ENCODE measurements at places on chromosomes 4 and X.

DNA sequence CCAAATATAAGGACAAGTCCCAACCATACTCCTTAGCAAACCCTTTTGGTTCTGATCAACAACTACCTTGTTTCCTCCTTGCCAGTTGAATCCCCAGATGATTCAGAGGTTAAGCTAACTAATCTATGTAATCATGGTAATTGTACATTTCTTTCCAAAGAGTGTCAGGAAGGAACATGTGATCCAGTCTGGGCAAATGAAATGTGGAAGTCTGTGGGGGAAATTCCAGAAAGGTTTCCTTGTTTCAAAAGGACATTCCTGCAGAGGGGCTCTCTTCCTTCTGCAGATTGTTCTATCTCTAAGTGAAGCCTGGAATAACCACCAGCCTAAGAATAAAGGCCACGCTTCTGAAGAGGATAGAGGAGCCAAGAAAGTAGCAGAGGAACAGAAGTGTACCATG is 7.0 kb downstream of the PRSS12 start:
- no peak for DNase-seq

DNA sequence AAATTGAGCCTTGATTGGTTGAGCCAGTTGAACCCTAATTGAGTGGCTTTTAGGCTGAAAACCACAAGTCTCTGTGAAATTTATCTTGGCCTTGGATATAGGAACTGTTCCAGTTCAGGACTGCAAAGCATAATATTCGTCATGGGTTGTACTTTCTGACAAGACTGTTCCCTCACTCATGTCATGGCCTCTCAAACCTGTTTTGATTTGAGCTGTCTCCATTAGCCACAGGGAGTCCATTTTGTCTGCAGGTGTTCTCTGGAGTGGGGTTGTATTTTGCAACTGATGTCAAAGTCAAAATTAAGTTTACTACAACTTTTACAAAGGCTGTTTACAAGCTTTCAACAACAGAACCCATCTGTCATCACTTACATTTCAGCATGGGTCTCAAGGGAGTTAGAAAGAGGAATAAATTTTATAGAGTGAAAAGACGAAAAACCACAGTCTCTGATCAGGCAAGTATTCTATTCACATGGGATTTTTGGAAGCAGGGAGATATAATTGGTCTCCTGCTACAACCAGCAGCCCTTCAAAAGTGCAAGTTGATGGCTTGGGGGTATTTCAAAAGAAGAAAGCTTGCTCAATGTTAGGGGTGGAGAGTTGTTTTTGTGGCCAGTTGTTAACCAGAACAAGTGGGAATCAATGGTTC is 1716.3 kb downstream of the C4orf33 start:
- DNase-seq: no peak

DNA sequence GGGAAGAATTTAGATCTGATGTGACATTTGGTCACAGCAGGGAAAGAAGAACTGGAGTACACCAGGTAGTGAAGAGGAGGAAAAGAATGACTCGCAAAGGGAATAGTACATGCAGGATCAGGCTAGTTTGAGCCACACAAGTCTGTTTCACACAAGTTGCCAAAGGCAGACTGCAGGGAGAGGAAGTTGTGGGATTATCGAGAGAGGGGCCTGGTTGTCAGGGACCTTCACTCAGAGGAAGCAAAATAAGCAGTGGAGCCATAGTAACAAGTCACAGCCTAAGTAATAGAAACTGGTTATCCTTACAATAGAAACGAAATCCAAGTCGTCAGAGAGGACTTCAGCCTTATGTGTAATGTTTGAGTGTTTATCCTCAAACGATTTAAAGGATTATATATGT is 316.7 kb upstream of the HTR2C start:
- no peak for DNase-seq

- no peak for DNase-seq
Observed at GRCh38 chrX:148806145-148806870, 305.9 kb downstream of the AFF2 start.

DNA sequence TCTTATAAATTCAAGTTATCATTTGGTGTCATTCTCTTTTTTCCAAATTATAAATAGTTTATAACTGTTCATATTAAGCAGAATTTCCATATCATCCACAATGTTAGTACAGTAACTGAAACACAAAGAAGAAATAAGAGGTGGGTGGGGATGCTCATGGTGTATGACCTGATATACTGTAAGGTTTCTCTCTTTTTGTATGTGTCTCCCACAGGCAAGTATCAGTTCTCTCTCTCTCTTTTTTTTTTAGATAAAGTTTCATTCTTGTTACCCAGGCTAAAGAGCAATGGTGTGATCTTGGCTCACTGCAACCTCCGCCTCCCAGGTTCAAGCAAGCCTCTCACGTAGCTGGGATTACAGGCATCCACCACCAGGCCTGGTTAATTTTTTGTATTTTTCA is 43.7 kb upstream of the UGT2A3 start:
- DNase-seq: no peak

- peak; percentile 39 for DNase-seq
Observed at GRCh38 chr4:8468746-8469535, 28.4 kb downstream of the TRMT44 start.

DNA sequence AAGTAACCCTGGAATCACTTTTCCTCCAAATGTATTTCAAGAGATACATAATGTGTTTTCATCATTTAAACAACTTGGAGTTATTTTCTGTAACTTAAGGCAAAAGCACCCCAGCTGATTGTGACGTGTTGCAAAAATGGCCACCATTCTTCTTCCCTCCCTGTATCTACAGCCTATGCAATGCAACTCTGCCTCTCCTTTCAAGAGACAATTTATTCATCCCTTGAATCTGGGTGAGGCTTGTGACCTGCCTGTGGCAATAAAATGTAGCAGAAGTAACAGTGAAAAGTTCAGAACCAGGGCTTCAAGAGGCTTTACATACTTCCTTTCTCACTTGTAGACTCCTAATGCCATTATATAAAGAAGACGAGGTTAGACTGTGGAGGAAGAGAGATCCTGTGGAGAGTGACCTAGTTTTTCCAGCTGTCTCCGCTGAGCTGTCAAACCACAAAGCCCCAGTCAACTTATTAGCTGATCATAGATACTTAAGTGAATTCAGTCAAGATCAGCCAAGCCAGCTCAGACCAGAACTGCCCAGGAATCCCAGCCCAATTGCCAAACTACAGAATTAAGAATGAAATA is 81.0 kb upstream of the KLF3 start:
- DNase-seq: no peak

DNA sequence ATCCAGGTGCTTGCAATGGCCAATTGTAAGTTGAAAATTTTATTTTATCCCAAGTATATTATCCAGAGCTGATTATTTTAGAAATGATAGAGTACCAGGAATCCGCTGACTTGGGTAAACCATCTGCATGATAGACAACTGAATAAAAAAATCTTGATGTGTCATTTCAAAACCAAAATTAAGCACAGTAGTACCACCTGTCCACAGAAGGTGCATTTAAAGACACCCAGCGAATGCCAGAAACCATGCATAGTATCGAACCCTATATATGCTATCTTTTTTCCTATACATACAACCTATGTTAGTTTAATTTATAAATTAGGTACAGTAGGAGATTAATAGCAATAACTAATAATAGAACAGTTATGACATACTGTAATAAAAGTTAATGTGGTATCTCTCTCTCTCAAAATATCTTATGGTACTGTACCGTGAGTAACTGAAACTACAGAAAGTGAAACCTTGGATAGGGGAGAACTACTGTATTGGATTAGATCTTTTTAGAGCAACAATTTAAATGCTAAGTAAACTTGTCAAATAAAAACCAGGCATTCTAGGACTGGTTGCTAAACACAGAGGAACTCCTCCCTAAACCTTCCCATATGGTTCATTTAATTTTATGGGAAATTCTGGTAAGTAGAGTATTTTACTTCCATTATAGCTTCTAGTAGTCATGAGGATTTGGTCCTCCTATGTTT is 6.2 kb downstream of the NEIL3 start:
- DNase-seq: no peak

GRCh38 chr4:172813359-172813923 is 355.2 kb upstream of the GALNT7 start:
- no peak for DNase-seq

- peak; percentile 65 for DNase-seq
Observed at GRCh38 chr4:140996766-140997165, 136.5 kb downstream of the RNF150 start.

GRCh38 chr4:119585771-119586170 is 42.8 kb downstream of the PDE5A start:
- DNase-seq: no peak

GRCh38 chr4:185713731-185714130 is 98.3 kb downstream of the SORBS2 start:
- DNase-seq: no peak

- no peak for DNase-seq
Observed at GRCh38 chr4:55949482-55949802, 697 bp downstream of the CEP135 start.

DNA sequence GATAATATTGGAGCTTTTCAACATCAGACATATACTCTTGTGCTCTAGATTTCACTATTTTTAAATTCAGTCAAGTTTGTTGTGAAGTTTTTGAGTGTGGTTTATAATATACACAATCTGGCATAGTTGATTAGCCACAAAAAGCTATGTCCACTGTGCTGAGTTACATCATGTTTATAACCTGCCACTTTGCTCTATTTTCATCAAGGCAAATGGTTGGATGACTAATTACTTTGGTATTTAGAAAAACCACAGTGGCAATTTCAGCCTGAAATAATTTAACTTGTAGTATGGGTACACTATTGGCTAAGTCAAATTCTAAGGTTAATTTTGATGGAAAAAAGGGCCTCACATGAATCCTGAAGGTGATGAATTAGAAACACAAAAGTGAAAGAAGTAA is 262.6 kb downstream of the C4orf33 start:
- DNase-seq: peak; percentile 54

DNA sequence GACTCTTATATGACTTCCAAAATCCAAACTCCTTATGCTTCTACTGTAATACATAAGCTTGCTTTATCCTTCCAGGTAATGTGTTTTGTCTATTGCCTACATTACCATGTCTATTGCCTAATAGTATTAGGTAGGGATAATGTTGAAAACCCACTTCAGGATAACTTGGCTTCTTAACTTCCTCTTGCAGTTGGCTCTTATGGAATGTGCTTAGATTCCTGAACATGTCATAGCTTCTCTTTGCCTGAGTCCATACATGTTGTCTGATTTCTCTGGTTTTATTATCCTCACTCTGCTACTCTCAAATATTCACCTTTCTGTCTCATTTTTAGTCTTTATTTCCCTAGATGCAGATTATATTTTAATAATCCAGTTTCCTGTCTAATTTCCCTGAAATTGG is 599.9 kb downstream of the IL15 start:
- no peak for DNase-seq

DNA sequence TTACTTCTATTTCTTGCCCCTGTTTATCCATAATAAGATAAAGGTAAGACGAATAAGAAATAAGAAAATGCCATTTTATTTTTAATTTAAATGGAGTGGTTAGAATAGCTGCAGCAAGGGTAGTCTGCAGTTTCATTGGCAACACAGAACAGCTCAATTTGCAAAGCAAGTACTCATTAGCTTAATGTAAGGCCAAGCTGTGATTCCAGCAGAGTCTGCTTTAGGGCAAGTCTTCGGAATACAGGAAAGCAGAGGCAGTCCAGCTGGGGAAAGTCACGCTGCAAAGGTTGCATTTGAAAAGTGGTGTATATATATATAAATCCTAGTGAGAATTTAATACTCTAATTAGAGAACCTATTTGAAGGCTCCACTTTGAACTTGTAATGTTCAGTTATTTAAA is 59.0 kb downstream of the ANXA10 start:
- DNase-seq: no peak

DNA sequence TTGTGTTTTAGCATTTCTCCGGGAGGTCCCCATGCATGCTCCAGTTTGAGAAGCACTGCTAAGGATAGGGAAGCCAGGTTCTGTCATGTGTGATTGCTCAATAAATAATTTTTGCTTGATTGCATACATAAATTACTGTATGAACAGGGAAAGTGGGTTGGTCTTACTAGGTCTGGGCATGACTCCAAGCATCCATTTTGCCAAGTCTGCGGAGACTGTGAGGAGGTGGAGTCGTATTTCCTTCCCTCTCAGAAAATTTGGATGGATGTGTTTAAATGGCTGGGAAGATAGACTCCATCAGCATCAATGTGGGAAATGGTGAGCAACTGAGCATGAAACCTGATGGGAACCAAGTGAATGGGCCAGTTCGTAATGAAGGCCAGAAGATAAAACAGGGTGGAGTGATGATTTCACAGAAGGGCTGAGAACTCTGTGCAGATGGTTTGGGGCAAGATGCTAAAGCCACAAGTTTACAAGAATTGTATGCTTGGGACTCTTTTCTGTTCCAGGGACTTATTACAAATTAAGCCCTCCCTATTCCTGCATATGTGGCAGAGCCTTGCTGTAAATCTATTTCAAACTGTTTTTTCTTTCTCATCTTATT is 84.1 kb downstream of the NHS start:
- DNase-seq: peak; percentile 9

DNA sequence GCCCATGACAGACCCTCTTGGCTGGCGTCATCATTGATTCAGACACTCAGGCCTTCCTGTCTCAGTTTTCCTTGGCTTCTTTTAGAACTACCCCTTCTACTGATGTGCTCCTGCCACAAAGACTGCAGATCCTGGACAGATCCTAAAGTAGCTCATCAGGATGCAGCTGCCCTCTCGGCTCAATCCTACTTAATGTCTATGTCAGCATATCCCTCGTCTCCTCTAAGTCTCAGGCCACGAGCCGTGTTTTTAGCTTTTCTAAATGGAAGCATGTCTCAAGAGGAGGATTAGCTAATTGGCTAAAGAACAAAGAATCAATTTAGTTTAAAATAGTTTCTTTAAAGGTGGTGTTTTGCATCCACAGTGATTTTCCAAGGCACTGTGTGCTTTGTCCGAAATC is 447.7 kb downstream of the STIM2 start:
- no peak for DNase-seq

DNA sequence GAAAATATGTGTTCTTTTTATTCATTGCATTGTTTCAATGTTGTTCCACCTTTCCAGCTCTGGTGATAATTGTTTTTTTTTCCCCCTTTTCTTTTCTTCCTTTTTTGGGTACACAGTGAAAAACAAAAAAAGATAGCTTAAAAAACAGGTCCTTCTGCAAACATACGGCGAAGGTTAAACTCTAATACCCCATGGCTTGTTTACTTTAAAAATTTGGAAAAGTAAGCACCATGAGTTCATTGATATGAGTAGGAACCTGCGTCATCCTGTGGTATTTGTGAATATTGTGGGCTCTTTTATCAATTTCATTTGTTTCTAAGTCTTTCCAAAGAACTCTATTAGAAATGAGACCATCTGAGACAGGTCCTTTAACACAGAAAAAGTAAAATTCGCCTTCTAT is 123.5 kb downstream of the CHRNA9 start:
- no peak for DNase-seq

- DNase-seq: no peak
Observed at GRCh38 chr4:1760521-1761071, 32.5 kb upstream of the FGFR3 start.

- no peak for DNase-seq
Observed at GRCh38 chr4:153036931-153037482, 100.9 kb downstream of the FHDC1 start.

DNA sequence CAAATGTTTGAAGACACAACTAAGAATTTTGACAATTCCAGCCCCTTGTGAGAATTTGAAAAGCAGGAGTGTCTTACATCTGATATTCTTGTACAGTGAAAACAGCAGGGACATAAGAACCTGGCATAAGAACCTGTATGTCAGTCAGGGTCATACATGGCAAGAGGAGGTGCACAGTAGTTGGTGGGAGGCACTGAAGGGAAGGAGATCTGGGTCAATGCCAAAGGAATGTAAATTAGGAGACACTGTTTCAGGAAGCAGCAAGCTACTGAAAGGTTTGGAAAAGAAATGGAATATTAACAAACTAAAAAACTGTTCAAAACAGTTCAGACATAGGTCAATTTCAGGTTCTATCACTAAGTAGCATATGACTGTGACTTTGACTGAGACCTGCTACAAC is 25.0 kb upstream of the SPP1 start:
- no peak for DNase-seq
